Stimulated activated CD8-positive, alpha-beta memory T cell treated with anti-CD3 and anti-CD28 coated beads, Interleukin-4, amount 100 ng/mL, for 4 hours (primary cell): ENCODE measurements at places on chromosomes 1 and 21.

GRCh38 chr1:115377411-115377810, 39.4 kb upstream of the NGF start:
- DNase-seq = no peak

DNA sequence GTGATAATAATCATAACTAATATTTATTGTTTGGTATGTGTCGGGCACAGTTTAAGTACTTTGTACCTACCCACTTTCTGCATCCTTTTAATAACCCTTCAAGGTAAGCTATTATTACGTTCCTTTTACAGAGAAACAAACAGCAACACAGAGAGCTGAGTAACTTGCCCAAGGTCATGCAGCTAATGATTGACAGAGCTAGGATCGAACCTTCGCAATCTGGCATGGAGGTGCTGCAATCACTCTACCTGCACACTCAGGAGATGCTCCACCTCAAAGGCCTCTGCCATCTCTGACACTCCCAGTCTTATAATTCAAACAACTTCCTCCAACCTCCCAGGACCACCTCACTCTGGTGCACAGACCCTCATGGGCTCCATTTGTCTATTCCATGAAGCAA, 137.2 kb downstream of the DMRTA2 start:
- no peak for DNase-seq

GRCh38 chr1:151584278-151584677, 27.6 kb upstream of the SNX27 start:
- DNase-seq = no peak

DNA sequence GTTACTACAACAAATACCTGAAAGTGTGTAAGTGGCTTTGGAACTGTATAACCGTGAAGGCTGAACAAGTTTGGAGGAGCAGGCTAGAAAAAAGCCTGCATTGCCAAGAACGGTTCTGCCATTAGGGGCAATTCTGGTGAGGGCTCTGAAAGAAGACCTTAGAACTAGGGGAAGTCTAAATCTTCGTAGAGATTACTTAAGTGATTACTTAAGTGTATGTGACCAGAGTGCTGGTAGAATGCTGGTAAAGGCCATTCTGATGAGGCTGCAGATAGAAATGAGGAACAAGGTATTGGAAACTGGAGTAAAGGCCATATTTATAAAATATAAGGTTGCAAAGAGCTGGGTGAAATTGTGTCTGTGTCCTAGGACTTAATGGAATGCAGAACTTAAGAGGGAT, 158.0 kb downstream of the CLIC6 start:
- no peak for DNase-seq

DNA sequence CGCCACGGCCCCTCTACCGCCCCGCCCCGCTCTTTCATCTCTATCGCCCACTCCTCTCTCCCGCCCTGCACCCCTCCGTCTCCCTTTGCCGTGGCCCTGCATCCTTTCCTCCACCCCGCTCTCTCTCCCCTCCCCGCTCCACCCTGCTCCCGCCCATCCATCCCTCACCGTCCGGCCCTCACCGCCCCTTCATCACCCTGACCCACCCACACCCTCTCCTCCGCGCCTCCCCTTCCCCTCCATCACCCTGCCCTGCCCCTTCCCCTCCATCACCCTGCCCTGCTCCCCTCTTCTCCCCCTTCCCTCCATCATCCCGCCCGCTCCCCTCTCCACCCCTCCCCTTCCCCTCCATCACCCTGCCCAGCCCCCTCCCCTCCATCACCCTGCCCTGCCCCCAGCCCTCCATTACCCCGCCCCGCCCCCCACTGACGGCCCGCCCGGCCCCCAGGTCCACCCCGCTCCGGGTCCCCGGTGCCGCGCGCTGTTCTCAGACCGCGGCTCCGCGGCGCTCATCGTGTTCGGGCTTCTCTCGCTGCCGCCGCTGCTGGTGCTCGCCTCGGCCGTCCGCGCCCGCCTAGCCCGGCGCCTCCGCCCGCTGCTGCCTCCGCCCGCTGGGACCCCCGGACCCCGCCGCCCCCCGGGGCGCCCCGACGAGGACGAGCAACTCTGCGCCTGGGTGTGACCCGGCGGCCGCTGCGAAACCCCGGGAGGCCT, 6.2 kb upstream of the ANKRD65 start:
- no peak for DNase-seq

DNA sequence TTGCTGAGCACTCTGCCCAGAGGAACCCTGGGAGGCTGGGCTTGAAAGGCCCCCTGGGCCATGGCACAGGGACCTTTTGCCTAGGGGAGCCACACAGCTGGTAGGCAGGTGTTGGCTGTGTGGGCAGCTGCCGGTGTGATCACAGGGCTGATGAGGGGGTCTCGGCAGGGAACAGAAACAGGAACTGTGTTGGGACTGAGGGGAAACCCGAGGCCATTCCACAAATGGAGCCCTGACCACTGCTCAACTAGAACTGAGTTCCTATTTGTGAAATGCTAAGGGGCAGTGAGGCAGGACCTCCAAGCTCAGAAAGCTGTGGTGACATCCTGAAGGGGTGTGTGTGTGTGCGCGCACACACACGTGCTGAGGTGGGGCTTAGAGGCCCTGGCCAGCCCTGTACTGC, 6.4 kb upstream of the THEM5 start:
- no peak for DNase-seq

DNA sequence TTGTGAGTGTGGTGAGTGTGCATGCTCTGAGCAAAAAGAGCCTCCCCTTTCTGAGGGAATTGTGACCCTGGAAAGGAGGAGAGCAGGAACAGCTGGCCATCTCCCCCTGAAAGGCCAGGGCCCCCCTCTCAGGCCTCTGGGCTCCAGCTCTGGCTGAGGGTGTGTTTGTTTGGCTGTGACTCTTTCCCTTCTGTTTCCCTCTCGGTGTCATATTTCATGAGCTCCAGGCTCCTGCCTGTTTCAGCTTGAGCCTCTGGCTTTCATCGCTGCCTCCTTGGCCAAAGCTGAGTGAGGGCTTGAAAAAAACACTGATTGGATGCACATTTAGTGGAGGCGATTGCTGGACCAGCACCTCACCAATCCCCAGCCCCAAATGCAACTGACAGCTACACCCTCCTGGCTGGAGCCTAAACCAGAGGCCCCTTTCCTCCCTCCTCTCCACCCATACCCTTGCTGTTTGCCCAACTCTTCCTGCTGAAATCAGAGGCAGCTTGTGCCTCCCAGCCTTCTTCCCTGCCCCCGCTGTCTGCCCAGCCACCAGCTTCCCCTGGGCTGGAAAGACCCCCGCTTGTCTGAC, 64.1 kb downstream of the DDR2 start:
- DNase-seq = no peak

DNA sequence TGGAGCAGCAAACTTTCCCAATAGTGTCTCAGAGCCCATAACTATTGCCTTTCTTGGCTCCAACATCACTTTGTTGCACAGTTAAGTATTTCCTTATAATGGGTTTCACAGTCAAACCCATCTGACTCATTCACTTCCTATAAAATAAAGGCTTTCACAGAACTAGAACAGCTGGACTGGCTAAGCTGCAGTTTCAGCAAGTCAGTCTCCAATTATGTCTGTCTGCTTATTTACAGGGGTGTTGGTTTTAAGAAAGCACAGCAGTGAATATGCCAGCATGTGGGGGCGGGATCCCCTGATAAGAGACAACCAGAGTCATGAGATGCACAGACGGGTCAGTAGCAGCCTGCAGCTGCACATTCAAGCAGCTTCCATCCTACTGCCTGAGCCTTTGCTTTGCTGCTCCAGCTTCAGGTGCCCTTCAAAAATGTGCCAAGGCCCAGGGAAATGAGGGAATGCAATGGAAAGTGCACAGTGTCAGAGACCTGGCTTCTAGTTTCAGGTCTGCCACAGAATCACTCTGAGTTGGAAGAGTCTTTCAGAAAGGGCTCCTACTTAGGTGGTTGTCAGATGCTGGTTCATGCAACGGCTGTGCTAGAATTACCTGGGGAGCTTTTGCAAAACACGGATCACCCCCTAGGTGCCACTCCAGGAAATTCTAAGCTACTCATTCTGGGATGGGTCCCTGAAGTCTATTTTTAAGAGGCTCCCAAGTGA, 24.8 kb downstream of the RNF19B start:
- no peak for DNase-seq

- no peak for DNase-seq
Observed at GRCh38 chr1:106536741-106537140, 519.7 kb upstream of the PRMT6 start.

DNA sequence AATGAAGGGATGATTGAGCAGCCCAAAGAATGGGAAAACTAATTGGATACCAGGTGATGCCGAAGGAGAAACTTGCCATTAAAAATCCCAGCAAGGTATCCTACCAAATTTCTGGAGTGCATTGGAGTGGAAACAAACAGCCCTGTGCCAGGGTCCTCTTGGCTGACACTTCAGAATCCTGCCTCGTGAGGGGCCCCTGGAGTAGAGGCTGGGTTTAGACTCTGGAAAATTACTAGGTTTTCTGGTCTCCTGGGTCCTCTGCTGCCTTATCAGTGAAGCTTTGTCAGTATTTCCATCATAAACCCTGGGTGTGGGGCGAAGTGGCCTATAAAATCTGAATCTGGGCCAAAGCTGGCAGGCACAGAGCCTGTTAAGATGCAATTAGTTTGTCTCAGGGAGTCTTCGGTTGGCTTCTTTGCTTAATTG, 289.2 kb upstream of the USP24 start:
- DNase-seq = no peak

- DNase-seq = no peak
Observed at GRCh38 chr1:178910023-178910422, 39.1 kb upstream of the ANGPTL1 start.

DNA sequence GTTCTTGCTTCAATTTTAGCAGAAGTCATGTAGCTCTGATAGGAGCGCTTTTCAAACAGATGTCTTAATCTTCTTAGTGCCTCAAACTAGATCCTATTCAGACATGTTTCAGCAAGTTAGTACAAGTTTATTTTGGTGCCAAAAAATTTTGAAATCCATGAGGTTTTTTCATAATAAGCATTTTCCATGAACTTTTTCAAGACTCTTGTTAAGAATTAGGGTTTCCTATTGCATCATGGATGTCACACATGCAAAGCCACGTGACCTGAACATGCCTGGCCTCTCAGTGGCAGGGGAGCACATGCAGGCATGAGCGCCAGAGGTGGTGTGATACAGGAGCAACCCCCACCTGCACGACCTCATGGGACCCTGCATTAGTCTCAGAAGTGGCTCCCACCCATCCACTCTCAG, 67.6 kb downstream of the POFUT2 start:
- DNase-seq = no peak

DNA sequence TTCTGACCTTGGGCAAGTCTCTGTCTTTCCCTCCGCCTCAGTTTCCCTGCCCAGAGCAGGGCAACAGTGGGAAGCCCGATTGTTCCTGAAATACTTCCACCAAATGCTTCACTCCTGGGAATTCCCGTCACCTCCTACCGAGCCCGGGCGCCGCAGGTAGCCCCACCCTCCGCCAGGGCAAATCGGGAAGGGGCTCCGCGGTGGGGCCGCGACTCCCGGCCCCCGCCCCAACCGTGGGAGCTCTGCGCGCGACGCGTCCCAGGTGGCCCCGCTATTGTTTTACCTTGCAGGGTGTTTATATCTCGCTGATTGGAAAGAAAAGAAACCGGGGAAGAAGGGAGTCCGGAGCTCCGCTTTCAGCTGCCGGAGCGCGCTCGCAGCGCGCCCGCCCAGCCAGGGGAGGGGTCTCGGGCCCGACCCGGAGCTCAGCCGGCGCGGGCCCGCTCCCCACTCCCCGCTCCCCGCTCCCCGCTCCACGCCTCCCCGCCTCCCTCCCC, 407 bp downstream of the IGSF3 start:
- no peak for DNase-seq

DNA sequence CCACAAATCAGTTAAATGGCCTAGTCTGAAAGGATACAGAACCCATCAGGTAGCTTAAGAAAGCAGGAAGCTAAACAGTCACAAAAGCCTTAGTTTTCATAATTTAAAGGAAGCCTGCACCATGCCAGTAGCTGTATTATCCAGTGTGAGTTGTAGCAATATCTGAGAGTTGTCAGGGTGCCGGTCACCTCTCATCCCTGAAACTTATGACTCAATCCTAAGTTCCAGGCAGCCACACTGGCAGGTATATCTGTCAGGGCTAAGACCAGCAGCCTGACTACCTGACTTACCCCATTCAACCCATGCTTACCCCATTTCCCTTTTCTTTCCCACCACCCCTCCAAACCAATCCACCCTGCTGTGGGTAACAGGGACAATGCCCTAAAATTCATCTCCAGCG, 37.8 kb upstream of the LPAR3 start:
- DNase-seq = no peak

DNA sequence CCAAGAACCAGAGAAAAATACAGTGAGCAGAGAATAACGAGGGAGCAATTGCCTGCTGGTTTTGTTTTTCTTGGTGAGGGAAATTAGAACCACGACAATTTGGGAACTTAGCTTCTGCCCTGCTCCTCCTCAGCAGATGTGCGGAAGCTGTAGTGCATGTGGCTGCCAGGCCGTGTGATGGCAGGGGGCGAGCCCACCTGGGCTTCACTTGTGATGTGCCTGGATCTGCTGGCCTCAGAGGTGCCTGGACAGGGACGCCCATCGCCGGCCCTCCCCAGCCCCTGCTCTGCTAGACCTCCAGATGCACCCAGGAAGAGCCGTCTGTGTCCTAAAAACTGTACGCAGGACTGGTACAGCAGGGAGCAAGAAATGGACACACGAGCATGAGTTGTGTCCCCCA, 28.5 kb upstream of the C1orf174 start:
- no peak for DNase-seq

DNA sequence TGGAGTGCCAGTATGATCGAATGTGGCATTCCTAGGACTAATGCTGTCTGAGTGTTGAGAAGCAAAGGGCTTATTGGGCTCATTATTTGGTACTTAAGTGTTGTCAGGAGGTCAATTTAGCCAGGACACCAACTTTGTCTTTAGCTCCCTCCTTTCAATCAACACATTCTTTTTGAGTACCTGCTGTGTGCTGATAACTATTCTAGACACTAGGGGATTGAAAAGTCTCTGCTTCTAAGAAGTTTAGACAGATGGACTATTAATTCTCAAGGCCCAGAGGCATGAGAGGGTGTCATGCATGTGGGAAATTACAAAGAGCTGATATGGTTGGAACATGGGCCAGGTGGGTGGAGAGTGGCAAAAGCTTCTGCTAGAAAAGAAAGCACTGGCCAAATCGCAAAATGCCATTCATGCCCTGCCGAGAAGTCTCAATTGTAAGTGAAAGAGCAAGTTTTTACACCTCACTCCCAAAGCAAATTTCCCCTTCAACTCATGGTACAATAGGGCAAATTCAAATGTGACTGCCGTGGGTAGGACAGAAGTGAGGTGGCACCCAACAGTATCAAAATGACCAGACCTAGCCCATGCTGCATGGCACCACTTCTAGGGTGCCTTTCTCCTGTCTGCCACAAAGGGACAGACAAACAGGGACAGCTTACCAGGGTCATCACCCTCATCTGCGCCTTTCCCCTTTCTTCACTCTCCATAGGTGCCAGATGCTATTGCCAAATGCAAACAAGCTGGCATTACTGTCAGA, 53.6 kb upstream of the LAX1 start:
- no peak for DNase-seq

- DNase-seq = no peak
Observed at GRCh38 chr21:39083377-39084008, 99.8 kb downstream of the PSMG1 start.

- DNase-seq = no peak
Observed at GRCh38 chr1:116328671-116329070, 44.4 kb upstream of the ATP1A1 start.
